ENCODE measurements at places on chromosomes 1 and 21.

GRCh38 chr1:160097911-160098851, at the start of gene IGSF8:
TSS of gene IGSF8 (minus strand) at chr1:160098619. CDS start at chr1:160098472, 147 bp downstream.
- peak; percentile 94 for DNase-seq

GRCh38 chr1:238323490-238323889, 432.8 kb upstream of the ZP4 start:
- no peak for DNase-seq

DNA sequence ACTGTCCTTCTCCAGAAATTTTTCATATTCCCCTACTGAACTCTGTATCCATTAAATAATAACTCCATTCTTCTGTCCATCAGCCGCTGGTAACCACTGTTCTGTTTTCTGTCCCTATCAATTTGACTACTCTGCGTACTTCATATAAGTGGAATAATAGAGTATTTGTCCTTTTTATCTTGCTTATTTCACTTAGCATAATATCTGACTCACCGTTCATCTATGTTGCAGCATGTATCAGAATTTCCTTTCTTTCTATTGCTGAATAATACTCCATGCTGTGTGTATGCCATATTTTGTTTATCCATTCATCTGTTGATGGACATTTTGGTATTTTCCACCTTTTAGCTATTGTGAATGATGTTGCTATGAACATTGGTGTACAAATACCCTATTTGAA, 71.9 kb downstream of the CEP350 start:
- DNase-seq, result no peak

GRCh38 chr1:10525208-10525607, 50.5 kb downstream of the PEX14 start:
- DNase-seq, result no peak

- DNase-seq, result no peak
Observed at GRCh38 chr1:94551449-94551848, 9.9 kb upstream of the F3 start.

DNA sequence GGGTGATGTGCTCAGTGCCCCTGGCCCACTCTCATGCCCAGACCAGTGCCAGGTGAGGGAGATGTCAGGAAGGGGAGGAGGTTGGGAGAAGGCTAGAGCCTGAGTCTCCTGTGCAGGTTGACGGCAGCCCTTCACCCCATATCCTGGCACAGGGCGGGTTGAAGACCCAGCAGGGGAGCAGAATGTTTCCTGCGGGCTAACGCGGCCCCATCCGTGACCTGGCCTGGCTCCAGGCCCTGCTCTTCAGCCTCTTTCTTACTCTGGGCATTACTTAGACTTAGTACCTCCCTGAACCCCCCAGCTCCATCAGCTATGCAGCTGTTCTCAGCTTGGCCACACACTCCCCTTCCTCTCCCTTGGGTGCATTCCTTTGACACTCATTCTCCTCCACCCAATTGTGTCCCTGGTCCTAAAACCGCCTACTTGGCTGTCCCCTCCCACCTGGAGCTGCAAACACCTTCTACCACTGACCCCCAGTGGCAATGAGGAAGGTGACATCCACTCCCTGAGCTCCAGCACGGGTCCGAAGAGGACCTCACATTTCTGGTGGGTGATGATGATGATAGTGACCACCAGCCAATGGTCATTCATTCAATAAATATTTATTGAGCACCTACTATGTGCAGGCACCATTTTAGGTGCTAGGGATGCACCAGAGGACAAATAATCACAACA, 179.0 kb downstream of the PTPRU start:
- DNase-seq, result no peak

- no peak for DNase-seq
Observed at GRCh38 chr21:34905218-34905537, 143.9 kb downstream of the RUNX1 start.

GRCh38 chr1:79375352-79375751, 368.8 kb upstream of the ADGRL4 start:
- DNase-seq, result no peak

GRCh38 chr1:29488086-29488793, 251.9 kb downstream of the PTPRU start:
- DNase-seq, result no peak

- no peak for DNase-seq
Observed at GRCh38 chr1:52567943-52568342, 15.1 kb upstream of the TUT4 start.

DNA sequence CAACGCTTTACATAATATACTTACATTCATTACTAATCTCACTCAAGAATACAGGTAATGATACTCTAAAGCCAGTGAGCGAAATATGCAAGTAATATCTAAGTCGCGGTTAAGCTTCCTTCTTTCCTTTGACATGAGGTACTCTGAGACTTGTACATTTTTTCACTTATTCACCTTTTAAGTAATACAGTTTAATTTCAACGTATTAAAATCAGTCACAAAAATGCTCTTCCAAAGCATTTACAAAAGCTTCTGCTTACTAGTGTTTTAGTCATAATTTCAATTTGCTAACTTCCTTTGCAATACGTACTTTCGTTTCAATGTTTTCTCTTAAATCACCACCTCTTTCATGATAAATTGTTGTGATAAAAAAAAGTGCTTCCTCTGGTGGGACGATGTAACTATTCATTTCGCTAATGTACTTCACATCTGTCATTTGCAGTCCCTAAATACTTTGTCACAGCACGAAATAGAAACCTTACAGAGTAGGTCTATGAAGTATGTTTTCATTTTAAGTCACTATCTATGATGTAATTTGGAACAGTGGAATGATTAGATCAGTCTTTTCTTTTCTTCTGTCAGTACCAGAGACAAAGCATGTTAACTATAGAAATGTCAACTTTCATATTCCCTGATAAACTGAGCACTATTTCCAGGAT, 34.0 kb upstream of the ADGRL4 start:
- no peak for DNase-seq

DNA sequence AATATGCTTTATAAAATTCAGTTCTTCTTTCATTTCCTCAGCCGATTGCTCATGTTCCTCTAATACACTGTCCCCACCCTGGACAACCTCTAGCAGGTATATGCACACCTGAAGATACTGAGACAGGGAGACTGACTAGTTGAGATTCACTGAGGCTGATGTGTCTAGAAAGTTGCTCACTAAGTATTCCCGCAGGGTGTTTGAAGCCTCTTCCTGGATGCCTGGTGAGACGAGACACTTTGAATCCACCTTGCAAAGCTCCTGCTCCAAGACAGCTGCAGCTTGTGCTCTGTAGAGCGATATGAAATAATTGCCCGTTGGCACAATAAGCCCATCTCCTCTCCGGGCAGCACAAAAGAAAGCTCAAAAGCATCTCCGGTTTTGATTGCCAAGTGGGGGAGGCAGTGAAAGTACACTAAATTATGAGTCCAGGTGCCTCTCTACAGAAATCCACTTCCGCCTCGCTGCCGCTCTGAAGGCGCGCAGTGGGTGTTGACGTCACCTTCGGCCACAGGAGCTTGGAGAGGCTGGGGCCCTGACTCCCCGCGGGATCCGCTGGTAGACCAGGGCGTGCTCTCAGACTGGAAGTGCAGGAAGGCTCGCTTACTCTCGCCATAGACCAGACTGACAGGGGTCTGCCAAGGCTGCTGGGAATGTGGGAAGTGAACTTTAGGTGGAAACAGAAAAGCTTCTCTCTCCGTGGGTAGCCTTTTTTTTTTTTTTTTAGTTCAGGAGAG, 46.3 kb downstream of the GPA33 start:
- peak; percentile 88 for DNase-seq

GRCh38 chr1:55214212-55214933, 791 bp downstream of the USP24 start:
- DNase-seq, result peak; percentile 45

DNA sequence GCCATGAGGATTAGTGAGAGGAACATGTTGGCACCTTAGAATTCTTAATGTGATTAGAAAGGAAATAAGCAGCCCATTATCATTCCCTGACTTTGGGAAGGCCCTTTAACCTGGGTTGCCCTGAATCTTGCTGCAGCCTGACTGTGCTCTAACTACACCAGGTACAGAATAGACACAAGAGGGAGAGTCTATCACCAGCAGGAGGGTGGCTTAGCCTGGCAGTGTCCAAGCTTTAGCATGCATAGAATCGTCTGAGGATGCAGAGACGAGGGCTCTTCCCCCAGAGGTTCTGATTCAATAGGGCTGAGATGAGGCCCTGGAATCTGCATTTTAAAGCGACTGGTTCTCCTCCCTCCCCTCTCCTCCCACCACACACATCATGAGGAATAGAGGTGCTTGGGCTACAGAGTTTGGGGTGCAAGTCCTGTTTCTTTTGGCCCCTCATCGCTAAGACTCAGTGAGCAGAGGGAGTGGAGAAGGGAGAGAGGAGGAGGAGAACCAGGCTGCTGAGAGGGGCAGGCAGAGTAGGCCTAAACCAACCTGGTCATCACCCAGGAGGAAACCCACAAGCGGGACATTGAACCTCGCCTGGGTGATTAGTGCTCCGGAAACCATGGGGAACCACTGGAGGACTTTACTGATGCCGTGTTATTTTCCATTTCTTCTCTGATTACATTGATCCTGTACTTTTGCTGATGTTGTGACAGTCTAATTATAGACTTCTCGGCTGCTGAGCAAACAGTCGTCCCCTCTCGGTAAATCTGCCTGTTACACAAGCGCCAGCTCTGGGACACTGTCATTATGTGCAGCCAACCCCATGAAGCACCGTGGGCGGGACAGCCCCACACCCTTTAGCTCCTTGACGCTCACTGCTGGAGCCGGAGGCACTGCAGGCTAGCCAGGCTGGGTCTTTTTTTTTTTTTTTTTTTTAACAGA, 6.3 kb upstream of the TENT5C start:
- no peak for DNase-seq

DNA sequence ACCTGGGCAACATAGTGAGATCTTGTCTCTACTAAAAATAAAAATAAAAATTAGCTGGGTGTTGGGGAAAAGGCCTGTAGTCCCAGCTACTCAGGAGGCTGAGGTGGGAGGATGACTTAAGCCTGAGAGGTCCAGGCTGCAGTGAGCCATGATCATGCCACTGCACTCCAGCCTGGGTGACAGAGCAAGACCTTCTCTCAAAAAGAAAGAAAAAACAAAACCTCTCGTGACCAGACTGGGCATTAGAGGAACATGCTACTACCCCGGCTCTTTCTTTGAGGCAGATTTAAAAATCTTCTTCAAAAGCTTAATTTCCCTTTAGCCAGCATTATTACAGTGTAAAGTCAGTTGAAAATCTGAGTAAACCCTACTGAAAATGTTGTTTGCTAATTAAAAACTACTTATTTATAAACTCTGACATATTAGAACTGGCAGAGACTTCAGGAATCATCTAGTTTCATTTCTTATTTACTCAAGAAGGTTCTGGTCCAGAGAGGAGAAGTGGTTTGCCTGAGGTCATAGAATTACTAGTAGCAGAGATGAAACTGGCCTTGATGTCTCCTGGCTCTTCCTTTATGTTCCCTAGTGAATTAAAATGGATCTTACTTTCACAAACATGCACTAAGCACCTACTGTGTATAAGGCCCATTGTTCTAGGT, 11.6 kb upstream of the ELAVL4 start:
- DNase-seq, result no peak

DNA sequence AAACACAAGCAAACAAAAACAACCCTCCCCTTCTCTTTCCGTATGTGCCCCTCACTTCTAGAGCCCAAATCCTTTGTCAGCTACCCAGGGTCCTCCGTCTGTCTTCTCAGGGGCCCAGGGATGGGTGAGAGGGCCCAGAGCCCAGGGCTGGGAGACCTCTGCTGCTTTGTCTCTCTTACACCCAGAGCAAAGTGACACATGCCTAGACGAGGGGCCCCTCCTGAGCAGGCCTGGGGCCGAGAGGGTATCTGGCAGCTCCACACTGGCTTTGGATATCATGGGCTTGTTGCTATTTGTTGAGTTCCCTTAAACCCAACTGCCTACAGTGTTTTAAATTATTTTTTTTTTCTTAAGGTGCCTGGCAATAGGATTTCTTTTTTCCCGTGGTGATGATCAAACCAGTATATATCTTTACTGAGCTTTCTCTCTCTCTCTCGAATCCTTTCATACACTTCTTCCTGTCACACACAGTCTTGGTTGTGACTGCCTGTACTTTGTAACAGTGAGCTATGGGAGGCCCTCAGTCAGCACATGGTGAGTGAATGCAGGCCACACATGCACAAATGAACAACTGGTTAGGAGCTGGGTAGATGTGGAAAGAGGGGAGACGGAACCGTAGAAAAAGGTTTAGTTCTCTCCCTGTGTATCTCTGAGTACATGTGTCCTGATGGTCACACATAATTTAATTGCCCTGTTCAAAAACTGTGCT, 14.5 kb downstream of the RASSF5 start:
- DNase-seq, result no peak
